NB4 (cell line): ENCODE measurements at places on chromosomes 7 and 10.

DNA sequence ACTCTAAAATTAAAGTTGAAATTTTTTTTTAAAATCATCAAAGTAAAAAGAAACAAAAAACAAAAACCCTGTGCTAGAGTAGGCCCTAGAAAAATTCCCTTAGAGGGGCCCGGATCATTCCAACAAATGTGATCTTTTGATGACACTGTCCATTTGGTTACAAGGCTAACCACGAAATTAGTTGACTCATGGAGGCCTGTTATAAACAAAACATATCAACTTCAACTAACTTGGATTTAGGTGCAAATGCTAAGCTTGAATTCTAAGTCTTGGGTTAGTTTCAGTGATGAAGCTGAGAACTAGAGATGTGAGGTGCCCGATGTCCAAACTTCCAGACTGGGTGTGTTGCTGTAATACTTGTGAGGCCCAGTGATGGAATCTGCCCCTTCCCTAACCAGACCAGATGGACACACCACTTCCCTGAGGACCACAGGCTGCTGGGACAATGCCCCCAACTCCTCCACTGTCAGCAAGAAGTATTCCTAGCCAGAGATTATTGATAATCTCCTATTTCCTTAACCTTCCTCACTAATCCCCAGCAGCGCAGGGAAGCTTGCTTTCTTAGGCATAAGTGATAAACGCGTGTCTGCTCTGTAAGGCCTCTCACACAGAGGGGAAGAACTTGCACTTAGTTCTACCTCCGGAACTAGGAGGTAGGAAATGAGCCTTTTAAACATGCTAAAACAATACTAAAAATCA lies 108.7 kb downstream of the RAPGEF5 start:
- no peak for DNase-seq

GRCh38 chr7:44157116-44158080 lies 16.3 kb upstream of the MYL7 start:
- no peak for DNase-seq

- DNase-seq: peak; percentile 96
These were observed 356 bp upstream of the NDUFB2 start for GRCh38 chr7:140696024-140696679.

GRCh38 chr10:63114031-63114814 lies 18.9 kb upstream of the NRBF2 start:
- peak; percentile 80 for DNase-seq

DNA sequence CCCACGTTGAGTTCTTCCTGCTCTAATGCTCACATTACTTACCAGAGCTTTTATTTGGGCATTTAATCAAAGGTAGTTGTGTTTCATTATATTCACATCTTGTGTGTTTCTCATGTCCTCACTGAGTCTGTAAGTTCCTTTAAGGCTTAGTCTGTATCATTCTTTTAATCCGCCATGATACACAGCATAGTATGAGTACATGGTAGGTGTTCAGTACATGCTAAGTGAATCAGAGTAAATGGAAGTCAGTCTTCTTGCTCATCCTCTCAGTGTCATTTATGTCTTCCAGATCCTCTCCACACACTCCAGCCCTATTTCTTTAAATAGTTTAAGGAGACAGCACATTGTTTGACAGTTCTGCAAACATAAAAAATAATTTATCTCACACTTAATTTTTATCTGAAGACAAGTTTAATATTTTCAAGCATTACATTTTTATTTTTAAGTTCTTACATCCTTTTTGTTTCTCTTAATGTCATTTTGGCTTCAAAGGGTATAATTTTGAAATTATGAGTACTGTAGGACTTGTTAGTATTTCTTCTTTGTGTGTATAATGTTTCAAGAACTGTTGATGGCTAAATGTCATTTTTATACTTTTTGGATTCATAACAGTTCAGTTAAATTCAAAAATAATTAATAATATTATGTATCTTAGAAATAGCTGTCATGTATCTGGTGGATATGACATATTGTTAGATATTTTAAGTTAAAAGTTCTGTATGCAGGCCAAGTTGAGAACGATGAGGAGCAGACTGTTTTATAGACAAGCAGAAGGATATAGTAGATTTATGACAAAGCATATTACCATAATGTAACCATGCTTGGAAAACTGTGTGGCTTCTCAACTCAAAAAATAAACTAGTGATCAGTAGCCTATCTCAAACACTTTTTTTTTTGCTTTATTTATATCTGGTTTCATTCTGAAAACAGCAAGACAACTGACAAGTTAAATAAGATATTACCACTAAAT lies 342.7 kb downstream of the LRMDA start:
- no peak for DNase-seq

DNA sequence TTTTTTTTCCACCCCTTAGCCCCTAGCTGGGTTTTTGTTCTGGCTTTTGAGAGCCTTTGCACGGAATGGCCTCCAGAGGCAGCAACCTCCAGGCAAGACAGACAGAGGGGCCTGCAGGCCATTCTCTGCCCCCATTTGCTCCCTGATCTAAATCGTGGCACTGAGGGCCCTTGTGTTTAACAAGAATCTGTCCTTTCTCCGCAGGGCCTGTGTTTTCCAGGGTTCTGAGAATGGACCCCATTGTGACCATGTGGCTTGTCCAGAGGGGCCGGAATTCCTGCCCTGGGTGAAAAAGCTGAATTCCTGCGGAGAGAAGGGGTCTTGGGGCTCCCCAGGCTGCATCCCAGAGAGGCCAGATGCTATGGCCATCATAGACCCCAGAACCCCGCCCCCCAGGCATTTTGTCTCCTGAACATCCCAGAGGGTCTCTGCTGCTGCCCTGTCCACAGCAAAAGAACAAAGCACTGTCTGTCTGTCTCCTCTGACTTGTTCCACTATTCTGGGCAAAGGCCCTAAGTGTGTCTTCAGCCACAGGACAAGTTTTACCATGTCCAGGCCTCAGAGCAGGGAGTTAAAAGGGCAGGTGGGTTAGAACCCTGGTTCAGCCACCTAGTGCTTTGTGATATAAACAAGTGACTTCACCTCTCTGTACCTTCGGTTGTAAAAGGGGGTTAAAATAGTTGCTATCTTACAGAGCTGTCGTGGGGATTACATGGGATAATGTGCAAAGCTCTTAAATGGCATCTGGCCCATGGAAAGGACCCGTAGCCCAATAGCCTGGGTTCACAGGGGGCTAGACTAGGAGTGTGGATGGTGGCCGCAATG lies 155.6 kb downstream of the SH3PXD2A start:
- no peak for DNase-seq

DNA sequence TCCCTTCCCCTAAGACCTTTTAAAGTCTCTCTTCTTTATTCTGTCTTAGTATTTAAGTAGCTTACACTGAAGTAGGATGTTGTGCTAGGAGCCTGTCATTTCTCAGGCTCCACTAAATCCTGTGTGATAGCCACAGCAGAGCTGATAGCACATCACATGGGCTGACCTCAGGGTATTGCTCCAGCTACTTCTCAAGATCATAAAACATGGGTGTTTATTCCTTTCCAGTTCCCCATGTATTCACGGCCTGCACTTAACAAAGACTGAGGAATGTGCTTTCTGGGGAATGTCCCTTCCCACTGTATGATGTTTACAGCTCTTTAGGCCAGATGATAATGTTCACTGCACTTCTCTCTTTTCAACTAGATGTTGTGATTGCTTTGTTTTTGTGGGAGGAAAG lies 1086.8 kb downstream of the KCNMA1 start:
- no peak for DNase-seq

DNA sequence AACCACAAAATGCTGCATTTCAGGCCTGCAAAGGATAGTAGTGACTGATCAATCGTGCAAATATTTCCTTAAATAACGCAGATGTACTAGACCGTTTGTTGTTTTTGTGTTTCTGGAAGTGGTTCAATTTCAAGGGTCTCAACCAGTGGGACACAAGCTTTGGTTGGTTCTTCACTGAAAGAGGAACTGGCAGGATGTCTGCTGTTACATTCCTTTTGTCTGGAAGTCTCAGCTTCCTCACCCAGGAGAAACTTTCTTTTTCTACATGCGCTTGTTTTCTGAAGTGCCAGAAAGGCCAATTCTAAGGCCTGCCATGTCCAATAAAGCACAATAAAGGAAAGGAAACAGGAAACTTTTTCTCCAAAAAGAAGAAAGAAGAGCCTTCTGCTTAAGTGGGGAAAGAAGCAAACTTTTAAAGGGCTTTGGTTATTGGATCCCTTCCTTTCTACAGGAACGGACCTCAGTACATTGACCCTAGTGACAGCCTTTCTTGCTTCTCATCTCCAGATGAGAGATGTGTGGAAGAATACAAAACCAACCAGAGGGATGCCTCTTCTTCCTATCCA lies 4.1 kb downstream of the DKK1 start:
- DNase-seq: no peak

- no peak for DNase-seq
These were observed 40.0 kb upstream of the NPFFR1 start for GRCh38 chr10:70323697-70324338.

DNA sequence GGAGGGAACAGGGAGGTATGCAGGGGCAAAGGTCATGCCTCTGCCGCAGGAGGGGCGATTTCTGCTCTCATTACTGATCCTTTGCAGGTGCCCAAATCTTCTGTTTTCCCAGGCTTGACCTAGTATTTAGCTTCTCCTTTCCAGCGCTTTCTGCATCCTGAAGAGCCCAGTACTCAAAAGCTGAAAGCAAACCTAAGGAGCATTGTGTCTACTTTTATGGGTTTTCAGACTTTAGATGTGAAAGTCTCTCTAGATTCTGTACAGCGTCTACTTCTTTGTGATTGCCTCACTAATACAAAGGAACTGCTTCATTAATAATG lies 560 bp downstream of the GBF1 start:
- DNase-seq: no peak

- DNase-seq: no peak
These were observed 10.4 kb upstream of the BAMBI start for GRCh38 chr10:28666751-28667467.

DNA sequence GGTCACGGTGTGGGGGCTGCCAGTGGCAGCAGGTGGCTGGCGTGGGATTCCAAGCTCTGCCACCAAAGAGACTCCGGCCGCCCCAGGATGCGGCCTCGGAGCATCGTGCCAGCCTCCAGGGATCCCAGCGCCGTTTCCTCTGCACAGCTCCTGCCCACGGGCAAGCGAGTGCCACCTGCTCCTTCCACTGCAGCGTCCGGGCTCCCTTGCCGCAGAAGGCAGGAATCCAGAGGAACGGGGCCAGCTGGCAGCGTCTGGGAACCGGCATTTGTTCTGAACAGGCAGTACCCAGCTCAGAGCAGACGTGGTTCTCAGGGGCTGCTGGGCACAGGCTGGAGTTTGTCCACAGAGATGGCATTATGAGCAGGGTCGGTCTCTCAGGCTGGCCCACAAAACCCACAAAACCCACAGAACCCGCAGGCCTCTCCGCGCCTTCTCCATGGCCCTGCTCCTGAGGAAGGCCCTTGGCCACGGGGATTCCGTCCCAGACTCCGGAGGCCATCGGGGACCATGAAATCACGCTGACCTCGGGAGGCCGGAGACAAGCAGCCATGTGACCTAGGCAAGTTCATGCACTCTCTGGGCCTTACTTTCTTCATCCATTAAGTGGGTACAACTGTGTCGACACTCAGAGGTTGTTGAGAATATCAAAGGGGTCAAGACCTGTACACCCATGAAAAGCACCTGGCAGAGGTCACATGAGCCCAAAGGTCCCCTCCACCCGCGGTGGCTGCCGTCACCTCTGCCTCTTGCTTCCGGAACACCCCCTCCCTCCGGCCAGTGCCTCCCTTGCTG lies 72.1 kb upstream of the TNRC18 start:
- DNase-seq: peak; percentile 29

DNA sequence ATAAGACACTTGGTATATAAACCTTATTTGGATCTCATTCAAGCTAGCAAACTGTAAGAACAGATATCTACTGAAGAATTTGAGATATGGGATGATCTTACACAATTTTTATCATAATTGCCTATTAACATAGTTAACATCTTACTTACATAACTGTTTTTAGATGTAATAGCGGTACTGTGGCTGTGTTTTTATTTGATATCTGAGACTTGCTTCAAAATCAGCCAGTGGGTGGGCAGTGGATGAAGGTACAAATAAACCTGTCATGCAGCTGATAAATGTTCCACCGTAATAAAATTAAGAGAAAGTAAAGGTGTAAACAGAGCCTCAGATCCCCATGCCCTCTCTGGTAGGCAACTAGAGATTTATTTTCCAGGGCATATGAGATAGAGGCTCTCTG lies 28.4 kb upstream of the PTPRN2 start:
- DNase-seq: no peak

- peak; percentile 21 for DNase-seq
These were observed 97.6 kb downstream of the LYZL1 start for GRCh38 chr10:29386342-29386999.

- DNase-seq: no peak
These were observed 277.3 kb downstream of the CELF2 start for GRCh38 chr10:11294831-11295450.

DNA sequence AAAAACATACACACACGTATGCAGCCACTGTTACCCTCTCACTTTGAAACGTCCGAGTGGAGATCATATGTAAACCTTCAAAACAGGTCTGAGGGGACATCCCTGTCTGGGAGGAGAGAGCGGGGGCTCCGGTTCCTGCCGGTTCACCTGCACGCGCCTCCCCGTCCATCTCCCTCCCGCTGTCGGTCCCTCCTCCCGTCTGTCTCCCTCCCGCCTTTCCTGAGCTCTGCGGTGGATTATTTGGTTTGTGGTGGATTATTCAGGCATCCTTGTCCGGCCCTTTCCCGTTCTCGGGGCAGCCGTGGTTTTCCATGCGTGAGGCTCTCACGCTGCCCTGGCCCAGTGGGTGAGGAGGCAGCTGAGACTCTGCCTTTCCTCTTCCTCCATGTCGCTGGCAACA lies 59.8 kb downstream of the NKX6-2 start:
- DNase-seq: no peak

- DNase-seq: no peak
These were observed 35.2 kb downstream of the MCU start for GRCh38 chr10:72727130-72727529.

DNA sequence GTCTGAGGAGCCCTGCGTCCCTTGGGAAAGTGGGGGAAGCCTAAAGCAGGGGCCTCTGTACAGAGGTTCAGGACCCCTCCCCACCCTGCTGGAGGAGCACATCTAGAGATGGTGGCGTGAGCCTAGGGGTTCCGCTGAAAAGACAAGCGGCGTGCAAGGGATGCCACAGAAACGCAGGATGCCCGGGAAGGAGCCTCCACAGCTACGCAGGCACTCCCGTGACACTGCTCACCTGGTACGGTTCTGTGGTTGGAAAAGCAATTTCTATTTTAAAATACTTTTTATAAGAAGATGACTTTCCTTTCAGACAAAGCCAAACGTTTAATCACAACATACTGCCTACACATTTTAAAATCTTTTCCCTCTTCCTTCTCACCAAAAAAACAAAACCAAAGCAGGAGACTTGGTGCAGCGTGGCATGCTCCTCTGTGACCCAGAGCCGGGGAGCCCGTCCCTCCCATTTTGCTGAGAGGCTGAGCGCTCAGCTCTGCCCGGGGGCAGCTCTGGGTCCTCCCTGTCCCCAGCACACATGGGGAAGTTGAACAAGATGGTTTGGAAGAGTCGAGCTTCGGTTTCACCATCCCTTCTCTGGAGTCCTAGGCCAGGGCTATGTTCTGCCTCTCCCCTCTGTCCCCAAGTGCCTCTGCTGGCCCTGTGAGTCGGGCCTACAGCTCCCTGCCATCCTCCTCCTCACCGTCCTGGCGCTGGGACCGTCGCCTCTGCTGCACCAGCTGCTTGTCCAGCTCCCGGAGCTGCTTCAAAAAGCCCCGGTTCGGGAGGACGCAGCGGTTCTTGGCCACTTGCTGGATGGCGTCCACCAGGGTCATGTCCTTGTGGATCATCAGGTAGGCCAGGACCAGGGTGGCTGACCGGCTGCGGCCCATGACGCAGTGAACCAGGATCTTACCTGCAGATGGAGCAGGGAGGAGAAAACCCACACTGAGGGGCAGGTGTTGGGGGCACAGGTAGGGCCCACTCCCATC lies 74.0 kb upstream of the SAMD8 start:
- DNase-seq: no peak

GRCh38 chr7:101133621-101134398 lies 6.9 kb downstream of the SERPINE1 start:
- peak; percentile 72 for DNase-seq

GRCh38 chr7:111085356-111085755 lies 5.6 kb upstream of the LRRN3 start:
- no peak for DNase-seq
